Breast epithelium (tissue), 4 donors: ENCODE measurements at places on chromosomes 4 and X.

DNA sequence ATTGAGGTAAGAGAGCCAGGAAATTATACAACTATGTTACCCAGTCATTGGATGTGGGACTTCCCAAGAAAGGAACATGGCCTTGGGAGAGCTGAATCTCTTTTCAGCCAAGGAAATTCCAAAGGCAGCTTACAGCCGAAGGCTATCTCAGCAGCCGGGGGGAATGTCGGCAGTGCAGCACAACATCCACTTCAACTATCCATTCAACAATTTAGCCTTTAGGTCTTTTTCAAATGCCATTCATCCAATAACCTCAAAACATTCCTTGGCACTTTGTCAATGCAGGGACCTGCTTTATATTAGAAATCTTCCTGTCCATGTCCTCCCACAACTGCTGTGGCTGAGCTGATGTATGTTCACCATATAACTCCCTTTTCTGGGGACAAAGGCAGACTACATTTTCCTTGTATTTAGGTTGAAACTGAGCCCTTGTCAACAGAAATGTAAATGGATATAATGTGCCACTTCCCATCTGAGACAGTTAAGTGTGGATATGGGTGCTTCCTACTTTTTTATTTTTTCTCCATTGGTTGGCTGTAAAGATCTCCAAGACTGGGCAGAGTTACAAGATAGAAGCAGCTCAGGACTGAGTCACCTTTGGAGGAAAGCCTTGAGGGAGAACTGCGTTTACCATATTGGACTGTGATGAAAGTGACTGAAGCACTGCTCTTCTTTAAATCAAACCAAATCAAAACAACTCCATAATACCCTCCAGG is 94.8 kb downstream of the GPRIN3 start:
- no peaks in the 10 kb centered on the region for H3K36me3 ChIP-seq
- H3K27ac ChIP-seq, result no peak overlapping the region
- no peaks in the 10 kb centered on the region for H3K4me1 ChIP-seq
- no peaks in the 10 kb centered on the region for H3K27me3 ChIP-seq

GRCh38 chr4:108001540-108002135 is 11.9 kb downstream of the HADH start:
- H3K36me3 ChIP-seq, result no peaks in the 10 kb centered on the region
- no peaks in the 10 kb centered on the region for H3K27me3 ChIP-seq
- peaks cover 6% of the 10 kb centered on the region for H3K4me1 ChIP-seq
- no peak overlapping the region for H3K27ac ChIP-seq
- no peak overlapping the region for H3K4me3 ChIP-seq

GRCh38 chr4:128924951-128925350 is 115.5 kb downstream of the JADE1 start:
- H3K4me1 ChIP-seq, result no peaks in the 10 kb centered on the region
- no peaks in the 10 kb centered on the region for H3K27me3 ChIP-seq
- H3K4me3 ChIP-seq, result no peak overlapping the region
- no peak overlapping the region for H3K27ac ChIP-seq

- no peak overlapping the region for H3K4me3 ChIP-seq
- no peak overlapping the region for H3K27ac ChIP-seq
- H3K4me1 ChIP-seq, result no peaks in the 10 kb centered on the region
- H3K27me3 ChIP-seq, result no peaks in the 10 kb centered on the region
- no peaks in the 10 kb centered on the region for H3K36me3 ChIP-seq
These were observed 45.7 kb upstream of the EPGN start for GRCh38 chr4:74262522-74262921.

DNA sequence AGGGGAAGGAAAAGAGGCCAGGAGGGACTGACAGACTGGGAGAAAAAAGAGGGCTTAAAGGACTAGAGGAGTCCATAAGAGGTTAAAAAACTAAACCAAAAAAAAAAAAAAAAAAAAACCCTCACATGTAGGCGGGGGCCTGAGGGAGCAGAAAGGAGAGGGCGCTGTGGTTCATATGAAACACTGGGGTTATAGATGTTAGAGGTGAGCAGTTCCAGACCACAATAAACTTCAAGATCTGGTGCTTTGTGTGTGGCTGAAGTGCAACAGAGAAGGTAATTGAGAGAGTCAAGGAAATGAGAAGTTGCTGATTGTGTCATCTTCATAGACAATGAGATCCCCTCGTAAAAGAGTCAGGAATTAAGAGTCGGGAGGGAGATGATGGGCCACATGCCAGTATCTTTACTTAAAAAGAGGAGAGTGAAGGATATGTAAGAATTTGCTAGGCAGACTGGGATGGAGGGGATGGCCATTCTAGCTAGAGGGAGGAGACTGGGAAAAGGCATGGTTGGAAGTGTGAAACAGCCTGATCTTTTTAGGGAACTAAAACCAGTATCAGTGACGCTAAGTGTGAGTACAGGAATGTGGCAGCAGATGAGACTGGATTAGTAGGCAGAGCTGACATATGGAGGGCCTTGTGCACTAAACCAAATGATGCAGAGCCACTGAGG is 18.4 kb upstream of the OGT start:
- H3K4me1 ChIP-seq, result no peaks in the 10 kb centered on the region
- DNase-seq, result no peak
- no peak overlapping the region for H3K4me3 ChIP-seq
- H3K27ac ChIP-seq, result no peak overlapping the region
- no peaks in the 10 kb centered on the region for H3K36me3 ChIP-seq

DNA sequence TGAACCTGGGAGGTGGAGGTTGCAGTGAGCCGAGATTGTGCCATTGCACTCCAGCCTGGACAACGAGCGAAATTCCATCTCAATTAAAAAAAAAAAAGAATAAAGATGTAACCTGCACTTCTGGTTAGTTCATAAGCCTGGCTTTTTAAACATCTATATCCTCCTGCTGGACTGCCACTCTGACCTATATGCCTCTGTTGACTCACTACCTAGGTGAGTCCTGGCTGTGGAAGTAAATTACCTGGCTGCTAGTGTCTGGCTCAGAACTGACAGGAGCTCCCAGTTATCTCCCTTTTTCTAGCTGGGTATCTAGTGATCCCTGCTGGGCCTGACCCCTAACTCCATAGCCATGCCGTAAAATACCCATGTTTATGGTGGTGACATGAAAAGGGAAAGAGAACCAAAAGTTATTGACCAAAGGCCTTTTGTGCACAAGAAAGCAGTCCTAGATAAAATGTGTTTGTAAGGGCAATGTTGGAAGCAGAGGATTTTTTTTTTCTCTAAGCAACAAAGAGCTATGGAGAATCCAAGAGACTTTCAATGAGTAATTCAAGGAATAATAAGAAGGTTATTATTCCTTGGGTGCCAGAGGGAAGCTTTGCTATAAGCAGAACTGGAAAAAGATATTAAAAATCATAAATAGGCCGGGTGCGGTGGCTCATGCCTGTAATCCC is 10.4 kb upstream of the G3BP2 start:
- H3K4me1 ChIP-seq, result no peaks in the 10 kb centered on the region
- no peak overlapping the region for H3K27ac ChIP-seq
- H3K36me3 ChIP-seq, result no peaks in the 10 kb centered on the region
- no peak for DNase-seq

DNA sequence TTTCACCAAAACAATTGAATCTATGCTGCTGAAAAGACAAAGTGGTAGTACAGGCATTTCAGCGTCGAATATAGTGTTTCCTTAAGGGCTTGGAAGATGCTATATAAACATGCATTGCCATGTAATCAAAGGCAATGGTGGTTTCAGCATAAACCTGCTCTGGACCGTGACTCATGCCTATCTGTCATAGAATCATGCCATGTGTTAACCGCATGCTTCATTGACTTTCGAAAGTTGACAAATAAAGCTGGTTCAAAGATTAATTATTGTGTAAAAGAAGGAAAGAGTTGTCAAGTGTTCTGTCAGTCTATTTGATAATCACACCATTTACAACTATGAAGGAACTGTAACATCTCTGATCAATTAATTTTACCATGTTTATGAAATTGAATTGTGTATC is 83.2 kb downstream of the FUNDC1 start:
- H3K4me3 ChIP-seq, result no peak overlapping the region
- no peak overlapping the region for H3K27ac ChIP-seq
- H3K36me3 ChIP-seq, result no peaks in the 10 kb centered on the region

DNA sequence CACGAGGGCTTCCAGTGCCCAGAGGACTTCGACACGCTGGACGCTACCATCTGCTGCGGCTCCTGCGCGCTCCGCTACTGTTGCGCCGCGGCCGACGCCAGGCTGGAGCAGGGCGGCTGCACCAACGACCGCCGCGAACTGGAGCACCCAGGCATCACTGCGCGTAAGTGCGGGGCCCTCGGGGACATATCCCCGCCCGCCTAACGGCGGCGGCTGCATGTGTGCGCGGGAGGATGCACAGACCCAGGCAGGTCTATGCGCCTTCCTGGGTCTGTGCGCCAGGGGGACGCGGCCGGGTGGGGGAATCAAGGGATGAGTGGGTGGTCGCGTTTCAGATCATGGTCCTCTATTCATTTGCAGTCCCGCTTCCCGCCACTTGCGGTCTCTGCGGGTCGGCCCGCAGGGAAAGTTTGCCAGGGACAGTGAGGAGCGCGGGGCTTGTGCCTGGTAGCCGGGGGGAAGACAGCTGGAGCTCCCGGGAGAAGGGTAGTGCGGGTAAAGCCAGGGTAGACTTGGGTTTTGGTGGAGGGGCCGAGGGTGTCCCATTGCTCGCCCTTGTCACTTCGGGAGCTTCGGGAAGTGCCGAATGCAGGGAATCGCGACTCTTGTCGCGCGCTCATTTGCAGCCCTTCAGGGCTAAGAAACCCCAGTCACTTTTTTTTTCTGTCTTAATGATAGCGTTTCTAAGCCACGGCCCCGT is 1.0 kb downstream of the SHISA3 start:
- H3K4me3 ChIP-seq, result peak overlapping the region; percentile 50
- no peaks in the 10 kb centered on the region for H3K4me1 ChIP-seq
- H3K27me3 ChIP-seq, result no peaks in the 10 kb centered on the region
- no peak overlapping the region for H3K27ac ChIP-seq
- H3K36me3 ChIP-seq, result no peaks in the 10 kb centered on the region
- no peak for DNase-seq

- no peak overlapping the region for H3K27ac ChIP-seq
- no peaks in the 10 kb centered on the region for H3K36me3 ChIP-seq
- no peaks in the 10 kb centered on the region for H3K4me1 ChIP-seq
- DNase-seq, result no peak
These were observed 15.5 kb upstream of the SMARCA5 start for GRCh38 chr4:143498021-143498420.

DNA sequence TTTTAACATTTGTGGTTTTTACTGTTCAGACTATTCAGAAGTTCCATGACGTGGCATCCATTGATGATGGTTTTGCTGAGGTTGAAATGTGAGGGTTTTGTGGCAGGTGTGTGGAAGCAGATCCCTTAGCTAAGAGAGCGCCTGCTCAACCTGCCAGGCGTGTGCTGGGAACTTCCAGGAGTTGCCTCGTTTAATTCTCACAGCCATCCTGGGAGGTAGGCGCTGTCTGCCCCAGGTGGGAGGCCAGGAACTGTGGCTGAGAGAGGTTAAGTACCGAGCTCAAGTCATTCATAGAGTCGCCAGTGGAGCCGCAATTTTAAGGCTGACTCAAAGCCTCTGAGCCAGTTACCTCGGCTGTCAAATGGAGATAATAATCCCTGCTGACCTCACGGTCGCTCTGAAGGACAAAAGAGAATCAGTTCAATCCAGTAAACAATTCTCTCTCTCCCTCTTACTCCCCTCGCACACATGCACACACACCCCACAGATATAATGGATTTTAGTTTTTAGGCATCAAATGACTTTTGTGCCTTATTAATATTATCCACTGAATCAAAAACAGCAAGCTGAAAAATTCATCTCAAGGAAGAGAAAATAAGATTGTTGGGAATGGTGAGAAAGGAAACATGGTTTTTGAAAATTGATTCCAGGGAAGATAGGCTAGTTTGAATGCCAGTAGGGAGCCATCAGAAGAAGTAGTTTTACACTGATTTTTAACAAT is 171.3 kb downstream of the PTTG2 start:
- H3K27ac ChIP-seq, result peak overlapping the region; percentile 79
- H3K4me3 ChIP-seq, result no peak overlapping the region
- no peaks in the 10 kb centered on the region for H3K36me3 ChIP-seq
- no peaks in the 10 kb centered on the region for H3K4me1 ChIP-seq
- no peaks in the 10 kb centered on the region for H3K27me3 ChIP-seq

DNA sequence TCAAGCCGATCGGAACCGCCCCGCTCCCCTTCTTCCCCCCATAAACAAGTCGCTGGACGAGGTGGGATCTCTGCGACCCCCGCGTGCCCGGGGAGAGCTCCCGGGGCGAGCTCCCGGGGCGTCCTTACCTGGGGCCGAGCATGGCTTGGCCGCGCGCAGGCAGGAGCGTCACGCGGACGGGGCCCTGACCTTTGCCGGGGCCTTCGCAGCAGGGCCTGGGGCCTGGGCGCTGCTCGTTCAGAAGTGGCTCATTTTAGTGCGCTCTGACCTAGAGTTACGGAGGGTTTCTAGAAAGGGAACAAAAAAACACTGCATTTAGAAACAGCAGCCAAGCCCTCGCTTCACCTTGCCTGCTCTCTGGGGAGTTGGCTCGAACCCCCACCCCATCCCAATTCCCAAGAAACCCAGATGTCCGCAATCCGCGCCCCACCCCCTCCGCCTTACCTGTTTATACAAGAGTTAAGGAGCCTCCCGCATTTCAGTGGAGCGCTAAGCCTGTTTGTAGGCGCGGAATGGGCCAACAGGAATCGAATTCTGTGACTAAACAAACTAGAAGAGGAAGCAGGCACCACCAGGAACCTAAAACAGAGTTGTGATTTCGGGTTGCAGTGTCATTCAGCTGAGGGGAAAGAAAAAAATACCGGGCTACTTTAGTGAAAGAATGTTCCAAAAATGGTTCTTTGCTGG is 814 bp upstream of the RBM47 start:
- peak overlapping the region; percentile 93 for H3K27ac ChIP-seq
- H3K27me3 ChIP-seq, result no peaks in the 10 kb centered on the region
- DNase-seq, result peak; percentile 58
- H3K4me3 ChIP-seq, result peak overlapping the region; percentile 82

GRCh38 chr4:70994387-70995099 is 1.1 kb downstream of the DCK start:
- H3K4me3 ChIP-seq, result peak overlapping the region; percentile 58
- H3K27me3 ChIP-seq, result no peaks in the 10 kb centered on the region
- H3K4me1 ChIP-seq, result no peaks in the 10 kb centered on the region
- H3K27ac ChIP-seq, result peak overlapping the region; percentile 96

DNA sequence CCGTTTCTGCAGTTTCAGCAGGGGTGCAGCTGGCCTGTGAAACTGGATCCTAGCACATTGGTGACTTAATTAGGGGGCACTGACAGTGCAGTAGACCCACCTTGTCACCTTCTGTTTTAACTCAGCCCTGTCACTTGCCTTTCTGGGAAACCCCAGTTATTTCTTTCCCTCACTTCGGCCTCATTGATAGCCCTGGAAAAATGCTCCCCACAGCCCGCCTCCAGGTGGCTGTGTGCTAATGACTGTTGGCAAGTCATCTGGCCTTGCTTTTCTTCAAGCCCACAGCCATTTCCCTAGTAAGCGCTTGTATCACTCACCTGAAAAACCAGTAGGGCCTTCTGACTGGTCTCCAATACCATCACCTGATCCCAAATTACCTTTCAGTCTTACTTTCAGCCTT is 3.3 kb downstream of the CXCR3 start:
- no peaks in the 10 kb centered on the region for H3K36me3 ChIP-seq
- no peak overlapping the region for H3K27ac ChIP-seq

- H3K4me3 ChIP-seq, result no peak overlapping the region
- H3K36me3 ChIP-seq, result no peaks in the 10 kb centered on the region
- no peaks in the 10 kb centered on the region for H3K27me3 ChIP-seq
- peaks cover 3% of the 10 kb centered on the region for H3K4me1 ChIP-seq
- no peak for DNase-seq
These were observed 55.8 kb downstream of the FNIP2 start for GRCh38 chr4:158824425-158825274.

- H3K27me3 ChIP-seq, result no peaks in the 10 kb centered on the region
- H3K4me3 ChIP-seq, result no peak overlapping the region
- no peaks in the 10 kb centered on the region for H3K4me1 ChIP-seq
- DNase-seq, result no peak
- H3K27ac ChIP-seq, result no peak overlapping the region
These were observed 235.3 kb downstream of the GPAT3 start for GRCh38 chr4:83771113-83771705.
